ENCODE measurements at places on chromosomes 4 and X. TPM values are rescaled to one million over a fixed set of nuclear protein-coding genes. Genes with fewer than 3 reads are reported as not detected.

DNA sequence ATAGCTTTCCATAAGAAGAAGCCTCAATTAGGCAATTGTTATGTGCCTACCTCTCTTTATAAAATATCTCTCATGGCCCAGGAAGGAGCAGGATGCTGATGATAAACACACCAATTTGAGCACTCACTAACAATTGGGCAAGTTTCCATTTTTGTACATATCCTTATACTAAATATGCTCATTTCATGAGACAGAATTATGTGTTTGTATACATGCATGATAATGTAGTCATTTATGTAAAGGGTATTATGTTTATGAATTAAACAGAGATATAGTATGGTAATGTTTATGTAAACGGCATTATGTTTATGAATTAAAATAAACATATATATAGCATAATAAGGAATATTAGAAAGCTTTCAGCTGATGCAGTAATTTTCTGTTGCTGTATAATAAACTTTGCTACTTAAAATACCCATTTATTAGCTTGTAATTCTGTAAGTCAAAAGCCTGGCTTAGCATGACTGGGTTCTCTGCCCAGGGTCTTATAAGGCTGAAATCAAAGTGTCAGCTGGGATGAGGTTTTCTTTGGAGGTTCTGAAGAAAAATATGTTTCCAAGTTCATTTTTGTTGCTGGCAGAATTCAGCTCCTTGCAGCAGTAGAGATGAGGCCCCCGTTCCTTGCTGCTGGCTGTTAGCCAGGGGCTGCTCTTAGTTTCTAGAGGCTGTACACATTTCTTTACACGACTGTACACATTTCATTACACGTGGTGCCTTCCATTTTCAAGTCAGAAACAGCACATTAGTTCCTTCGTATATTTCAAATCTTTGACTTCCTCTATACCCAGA is 89.0 kb downstream of the GLRA2 start:
- DNase-seq, result no peak

- DNase-seq, result no peak
Measured at GRCh38 chr4:5133201-5133600, 81.9 kb downstream of the STK32B start.

GRCh38 chr4:95114521-95114920 is 356.8 kb downstream of the BMPR1B start:
- DNase-seq, result no peak

- no peak for DNase-seq
Measured at GRCh38 chr4:85081196-85081595, 114.7 kb upstream of the WDFY3 start.

GRCh38 chr4:2006956-2007653 is 1.7 kb downstream of the NELFA start:
- DNase-seq, result no peak

PAGE2 gene
- total RNA-seq, result not detected

GAGE13 gene
- total RNA-seq, result not detected

DNA sequence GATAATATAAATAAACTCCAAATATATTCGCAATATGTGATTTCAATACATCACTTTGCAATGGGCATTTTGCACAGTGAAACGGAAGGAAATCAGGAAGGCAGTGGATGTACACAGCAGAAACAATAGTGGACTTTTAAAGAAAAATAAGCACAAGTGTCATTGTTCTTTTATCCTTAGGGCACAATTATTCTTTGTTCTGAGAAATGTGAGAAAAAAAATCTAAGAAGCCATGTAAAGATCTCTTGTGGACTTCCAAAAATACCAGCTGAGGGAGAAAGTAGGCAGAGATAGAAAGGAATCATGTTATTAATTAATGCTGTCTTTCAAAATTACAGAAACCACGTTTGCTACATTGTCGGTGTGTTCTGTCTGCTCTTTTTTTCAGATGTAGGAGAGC is 17.6 kb upstream of the PRRG1 start:
- no peak for DNase-seq

GRCh38 chr4:87974856-87975462 is 555 bp upstream of the SPP1 start:
- DNase-seq, result no peak

OPRPN gene
- total RNA-seq, result not detected

CSN1S1 gene
- total RNA-seq, result not detected

- no peak for DNase-seq
Measured at GRCh38 chrX:78330540-78330939, 3.1 kb upstream of the CYSLTR1 start.

GYPE gene
- total RNA-seq, result 4.0 TPM

DNA sequence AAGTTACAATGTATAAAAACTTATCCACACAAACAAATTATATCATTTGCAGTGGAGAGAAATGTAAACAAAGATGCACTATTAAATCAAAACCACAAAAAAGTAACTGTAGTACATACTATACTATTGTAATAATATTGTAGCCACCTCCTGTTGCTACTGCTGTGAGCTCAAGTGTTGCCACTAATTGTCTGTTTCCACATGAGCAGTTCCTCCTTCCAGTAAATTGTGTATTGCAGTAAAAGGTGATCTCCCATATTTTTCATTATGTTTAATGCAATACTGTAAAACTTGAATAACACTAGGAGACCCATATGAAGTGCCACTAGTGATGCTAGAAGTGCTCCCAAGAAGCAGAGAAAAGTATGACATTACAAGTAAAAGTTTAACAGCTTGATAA is 11.7 kb downstream of the LIN54 start:
- no peak for DNase-seq

- peak; percentile 23 for DNase-seq
Measured at GRCh38 chrX:150365051-150365989, 2.2 kb downstream of the MAMLD1 start.

Measured in activated B cell treated with CpG ODN at 0.5 μM for 24 hours (primary cell).